CD4-positive, alpha-beta T cell treated with Interferon alpha-2 for 1 hour (primary cell): ENCODE measurements at places on chromosomes 13 and 19.
A peak's percentile ranks its signal among the peaks of the same experiment; 100 is the strongest.

- no peak for DNase-seq
Measured at GRCh38 chr19:1400281-1401137, 833 bp downstream of the GAMT start.

- no peak for DNase-seq
Measured at GRCh38 chr19:16139752-16140151, 3.7 kb upstream of the HSH2D start.

- no peak for DNase-seq
Measured at GRCh38 chr13:101673360-101674105, 221.1 kb downstream of the ITGBL1 start.

- DNase-seq: no peak
Measured at GRCh38 chr19:7434391-7434790, 54.4 kb downstream of the PEX11G start.

- DNase-seq: no peak
Measured at GRCh38 chr13:112893207-112893569, 75.8 kb upstream of the MCF2L start.

DNA sequence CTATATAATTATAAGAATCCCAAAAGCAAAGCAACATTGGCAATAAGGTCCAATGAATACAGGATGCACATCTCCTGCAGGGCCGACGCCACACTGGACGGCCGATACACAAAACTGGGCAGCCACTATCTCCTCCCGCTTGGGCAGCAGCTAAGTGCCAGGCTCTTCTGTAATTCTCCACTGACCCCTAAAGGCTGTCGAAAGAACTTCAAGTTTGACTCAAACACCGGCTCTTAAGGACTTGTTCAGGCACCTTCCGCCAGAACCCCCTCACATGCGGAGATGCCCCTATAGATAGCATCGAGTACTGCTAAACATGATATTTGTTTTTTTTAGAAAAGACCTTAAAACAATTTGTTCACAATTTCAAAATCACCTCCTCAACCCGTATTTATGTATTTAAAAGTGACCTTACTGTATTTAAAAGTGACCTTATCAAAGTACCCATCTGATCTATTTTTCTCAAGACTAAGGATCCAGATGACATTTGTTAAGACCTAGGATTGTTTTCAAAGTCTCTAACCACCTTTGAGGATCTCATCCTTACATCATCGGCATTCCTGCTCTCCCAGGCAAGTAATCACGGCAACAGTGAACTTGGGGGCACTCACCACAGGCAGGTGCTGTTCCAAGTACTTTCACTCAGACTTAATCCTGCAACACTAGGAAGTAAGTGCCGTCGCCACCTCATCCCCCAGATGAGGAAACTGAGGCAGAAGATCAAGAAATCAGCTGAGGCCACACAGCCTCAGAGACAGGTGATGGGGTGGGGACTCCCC is 77.8 kb downstream of the TUBGCP3 start:
- DNase-seq: no peak

- DNase-seq: no peak
Measured at GRCh38 chr13:27504128-27504867, 53.9 kb upstream of the MTIF3 start.

- DNase-seq: no peak
Measured at GRCh38 chr13:24745861-24746617, 17.9 kb upstream of the RNF17 start.

DNA sequence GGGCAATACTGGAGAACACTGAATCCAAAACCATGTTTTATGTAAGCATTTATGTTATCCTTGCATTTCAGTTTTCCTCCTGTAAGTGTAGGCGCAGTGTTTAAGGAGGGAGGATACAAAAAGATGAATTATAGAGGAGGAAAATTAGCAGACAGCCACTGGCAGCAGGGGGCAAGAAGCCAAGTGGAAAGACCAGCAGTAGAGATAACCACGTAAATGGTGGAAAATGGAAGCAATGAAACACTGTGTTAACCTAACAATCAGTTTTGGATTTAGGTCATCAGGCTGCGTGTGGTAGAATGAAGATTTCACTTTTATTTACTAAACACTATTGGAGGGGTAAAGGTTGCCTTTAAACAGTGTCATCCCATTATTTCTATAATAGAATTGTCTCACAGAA is 447.3 kb downstream of the GPC6 start:
- no peak for DNase-seq

GRCh38 chr13:25821776-25822175 is 230.0 kb downstream of the SHISA2 start:
- DNase-seq: no peak

GRCh38 chr13:39322836-39323585 is 280.0 kb downstream of the LHFPL6 start:
- no peak for DNase-seq

DNA sequence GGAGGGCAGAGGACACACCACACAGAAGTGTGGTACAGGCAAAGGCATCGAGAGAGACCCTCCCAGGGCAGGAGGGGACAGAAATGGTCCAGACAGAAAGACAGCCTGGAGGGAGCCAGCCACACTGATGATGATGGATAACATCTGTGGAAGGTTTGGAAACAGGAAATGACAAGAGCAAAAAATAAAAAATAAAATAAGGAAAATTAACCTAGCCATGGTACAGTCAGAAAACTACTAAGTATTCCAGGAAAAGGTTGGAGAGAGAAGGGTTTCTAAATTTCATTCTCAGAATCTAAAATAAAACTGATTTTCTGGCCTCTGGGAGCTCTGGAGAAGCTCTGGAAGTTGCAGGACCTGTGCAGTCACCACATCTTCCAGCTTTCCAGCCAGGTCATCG is 115.2 kb upstream of the VSTM2B start:
- no peak for DNase-seq

GRCh38 chr19:19379527-19379926 is 25.9 kb upstream of the GATAD2A start:
- no peak for DNase-seq

DNA sequence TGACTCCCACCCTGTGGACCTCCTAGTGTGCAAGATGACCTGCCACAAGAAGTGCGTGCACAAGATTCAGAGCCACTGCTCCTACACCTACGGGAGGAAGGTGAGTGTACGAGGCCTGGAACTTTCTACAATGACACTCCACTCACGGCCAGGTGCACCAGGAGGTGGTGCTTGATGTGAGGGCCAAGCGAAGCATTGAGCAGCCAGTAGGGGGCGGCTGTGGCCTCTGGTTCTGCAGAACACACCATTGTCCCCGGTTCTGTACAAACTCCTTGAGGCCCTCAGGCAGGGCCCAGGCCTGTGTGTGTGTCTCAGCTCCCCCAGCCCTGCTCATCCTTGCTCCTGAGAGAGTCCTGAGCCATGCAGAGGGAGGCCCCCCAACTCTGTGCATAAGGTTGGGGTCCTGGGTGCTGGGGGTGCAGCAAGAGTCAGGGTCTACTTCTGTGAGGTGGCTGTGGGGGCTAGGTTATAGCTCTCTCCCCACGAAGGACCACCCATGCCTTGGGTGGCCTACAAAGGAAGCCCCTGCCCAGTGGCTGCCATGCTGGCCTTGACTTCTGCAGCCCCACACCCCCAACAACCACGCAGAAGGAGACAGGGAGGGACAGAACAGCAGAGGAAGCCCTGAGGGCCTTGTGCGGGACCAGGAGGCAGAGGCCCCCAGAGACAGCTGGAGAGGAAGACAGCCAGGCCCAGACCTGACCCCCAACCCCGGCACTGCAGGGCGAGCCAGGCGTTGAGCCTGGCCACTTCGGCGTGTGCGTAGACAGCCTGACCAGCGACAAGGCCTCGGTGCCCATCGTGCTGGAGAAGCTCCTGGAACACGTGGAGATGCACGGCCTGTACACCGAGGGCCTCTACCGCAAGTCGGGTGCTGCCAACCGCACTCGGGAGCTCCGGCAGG is 9.7 kb upstream of the USE1 start:
- DNase-seq: peak; percentile 62

GRCh38 chr19:40363069-40363468 is 14.6 kb downstream of the PLD3 start:
- no peak for DNase-seq
